ENCODE measurements at places on chromosomes 1 and 21. TPM values are rescaled to one million over a fixed set of nuclear protein-coding genes. Genes with fewer than 3 reads are reported as not detected.

Gene UBL4B
- total RNA-seq = not detected

Gene NPHS2
- total RNA-seq = not detected

Gene KDM5B
- 47.6 TPM for total RNA-seq

Gene ASCL5
- total RNA-seq = not detected

Gene GBP4
- total RNA-seq = 51.0 TPM

Gene METTL18
- 10.2 TPM for total RNA-seq

Gene ATP6V1G3
- not detected for total RNA-seq

Gene LCE1E
- not detected for total RNA-seq

Gene AMPD2
- 123 TPM for total RNA-seq

Gene ZNHIT6
- 16.7 TPM for total RNA-seq

Gene TP73
- 1.4 TPM for total RNA-seq

Gene AIRE
- not detected for total RNA-seq

Gene TBX15
- not detected for total RNA-seq

Gene GBP7
- 0.26 TPM for total RNA-seq

Gene FAM72C
- total RNA-seq = 19.1 TPM

Gene TENT5C
- 20.7 TPM for total RNA-seq

Gene TDRD10
- total RNA-seq = not detected

Gene EPHA10
- total RNA-seq = not detected

Gene CNKSR1
- 2.2 TPM for total RNA-seq

Gene LCE1C
- not detected for total RNA-seq

Gene AGO4
- 7.9 TPM for total RNA-seq

Gene PLA2G2D
- not detected for total RNA-seq

Gene PYHIN1
- total RNA-seq = 11.5 TPM

Gene PRDX1
- total RNA-seq = 251 TPM

Gene SPATA45
- total RNA-seq = not detected

Gene AADACL4
- not detected for total RNA-seq

Gene ASPM
- total RNA-seq = 87.9 TPM

Gene CD58
- 23.9 TPM for total RNA-seq

Gene CCDC27
- not detected for total RNA-seq

Gene PLD5
- total RNA-seq = not detected

Gene BTBD19
- 4.5 TPM for total RNA-seq

Gene VANGL1
- total RNA-seq = 14.8 TPM

Gene TMOD4
- 3.4 TPM for total RNA-seq

Gene TEX38
- total RNA-seq = not detected

Gene FMO5
- 0.31 TPM for total RNA-seq

Gene FAM78B
- total RNA-seq = 0.18 TPM

Gene CNR2
- 3.4 TPM for total RNA-seq

Gene GBP6
- total RNA-seq = 0.10 TPM

Gene ANGPTL7
- not detected for total RNA-seq

All from activated CD8-positive, alpha-beta T cell treated with anti-CD3 and anti-CD28 coated beads, Interleukin-2, amount 10 ng/mL, durations not matched to agents 7 days and 5 days (primary cell).